ENCODE measurements at places on chromosomes 7 and 10. TPM values are rescaled to one million over a fixed set of nuclear protein-coding genes. Genes with fewer than 3 reads are reported as not detected.

GRCh38 chr10:68696018-68696417, 25.0 kb upstream of the CCAR1 start:
- no peak overlapping the region for H3K4me3 ChIP-seq
- peaks cover 8% of the 10 kb centered on the region for H3K36me3 ChIP-seq
- no peaks in the 10 kb centered on the region for H3K27me3 ChIP-seq
- no peak for DNase-seq
- H3K4me1 ChIP-seq, result no peaks in the 10 kb centered on the region

DNA sequence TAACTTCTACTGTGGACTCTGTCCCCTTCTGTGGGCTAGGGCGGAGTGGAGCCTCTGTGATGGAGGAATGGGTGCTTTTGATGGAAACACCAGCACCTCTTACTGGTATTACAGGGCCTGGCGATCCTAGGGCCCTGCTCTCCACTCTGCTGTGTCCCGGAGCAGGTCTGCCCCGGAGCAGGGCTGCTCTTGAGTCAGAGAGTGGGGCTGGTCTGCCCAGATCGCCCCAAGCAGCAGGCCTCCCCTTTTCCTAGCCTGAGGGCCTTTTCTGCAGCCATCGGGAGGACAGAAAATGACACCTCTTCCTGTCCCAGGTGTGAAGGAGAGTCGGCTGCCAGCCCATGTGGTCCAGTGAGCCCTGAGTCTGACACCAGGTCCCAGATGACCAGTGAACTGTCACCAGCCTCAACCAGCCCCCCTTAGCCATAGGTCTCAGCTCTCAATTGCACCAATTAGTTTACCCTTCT, 1.4 kb downstream of the ZNF282 start:
- peak overlapping the region; percentile 61 for H3K4me3 ChIP-seq
- H3K27ac ChIP-seq, result peak overlapping the region; percentile 88
- H3K27me3 ChIP-seq, result no peaks in the 10 kb centered on the region
- DNase-seq, result no peak
- peaks cover 36% of the 10 kb centered on the region for H3K36me3 ChIP-seq

DNA sequence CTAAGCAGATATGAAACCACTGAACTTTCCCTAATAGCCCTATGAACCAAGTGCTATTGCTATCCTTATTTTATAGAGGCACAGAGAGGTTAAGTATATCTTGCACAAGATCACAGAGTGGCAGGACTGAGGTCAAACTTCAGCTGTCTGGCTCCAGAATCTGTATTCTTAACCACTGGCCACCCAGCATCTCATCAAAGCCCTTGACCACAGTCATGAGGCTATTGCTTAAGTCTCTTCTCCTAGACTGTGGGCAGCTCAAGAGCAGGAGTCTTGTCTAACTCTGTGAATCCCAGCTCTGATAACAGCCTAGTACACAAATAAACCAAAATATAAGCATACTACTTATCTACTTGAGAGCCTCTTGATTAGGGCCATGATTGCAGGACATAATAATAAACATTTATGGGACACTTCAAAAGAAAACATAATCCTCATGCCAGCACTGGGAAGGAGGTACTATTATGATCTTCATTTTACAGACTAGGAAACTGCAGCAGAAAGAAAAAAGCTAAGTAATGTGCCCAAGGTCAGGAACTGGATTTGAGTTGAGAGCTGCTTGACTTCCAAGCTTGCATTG, 22.4 kb upstream of the SMC3 start:
- H3K4me3 ChIP-seq, result no peak overlapping the region
- no peaks in the 10 kb centered on the region for H3K4me1 ChIP-seq
- no peak for DNase-seq
- peaks cover 10% of the 10 kb centered on the region for H3K27me3 ChIP-seq
- H3K27ac ChIP-seq, result no peak overlapping the region

DNA sequence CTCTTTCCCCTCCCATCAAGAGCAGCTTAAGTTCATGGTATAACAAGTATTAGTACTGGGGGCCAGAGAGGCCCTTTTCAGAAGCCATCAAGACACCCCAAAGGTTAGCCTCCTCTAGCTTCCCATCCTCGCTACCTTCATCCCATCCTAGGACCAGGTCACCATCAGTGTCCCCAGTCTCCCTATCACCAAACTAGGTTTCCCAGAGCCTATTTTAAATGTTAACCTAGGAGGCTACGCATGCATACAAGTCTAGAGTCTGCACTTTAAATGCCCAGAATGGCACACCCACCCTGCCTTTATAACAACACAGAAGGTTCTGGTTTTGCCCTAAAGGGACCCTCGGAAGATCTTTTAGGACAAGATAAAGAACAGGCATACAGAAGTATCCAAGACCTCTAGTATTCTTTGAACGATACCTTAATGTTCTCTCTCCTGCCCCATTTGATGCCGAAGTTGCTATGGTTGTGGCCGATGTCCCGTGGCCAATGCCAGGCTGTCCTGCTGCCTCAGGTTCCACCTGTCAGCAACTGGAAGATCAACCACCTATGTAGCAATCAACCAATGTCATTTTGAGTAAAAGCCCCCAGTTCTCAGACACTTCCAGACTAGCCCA, 2.2 kb downstream of the GPRIN2 start:
- peaks cover 19% of the 10 kb centered on the region for H3K4me1 ChIP-seq
- no peak overlapping the region for H3K4me3 ChIP-seq
- DNase-seq, result peak; percentile 36
- no peaks in the 10 kb centered on the region for H3K36me3 ChIP-seq
- H3K27ac ChIP-seq, result no peak overlapping the region

DNA sequence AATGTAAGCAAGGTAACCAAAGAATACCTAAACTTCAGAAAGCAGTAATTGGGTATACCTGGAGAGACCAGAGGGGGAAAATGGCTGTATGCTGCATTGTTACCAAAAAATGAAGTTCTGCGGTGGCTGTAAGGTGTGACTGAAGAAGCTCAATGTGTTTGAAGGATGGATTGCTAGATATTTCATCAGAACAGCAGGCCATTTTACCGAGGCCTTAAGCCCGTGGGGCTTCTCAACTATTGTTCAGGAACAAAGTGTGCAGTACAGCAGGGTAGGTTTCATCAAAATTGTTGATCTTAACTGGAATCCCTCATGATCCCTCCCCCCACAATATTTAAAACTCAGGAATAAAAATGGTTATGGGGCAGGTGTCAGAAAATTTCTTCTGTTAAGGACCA, 204.0 kb upstream of the GHITM start:
- no peak for DNase-seq
- peaks cover 2% of the 10 kb centered on the region for H3K27me3 ChIP-seq
- H3K27ac ChIP-seq, result no peak overlapping the region
- H3K36me3 ChIP-seq, result no peaks in the 10 kb centered on the region
- no peaks in the 10 kb centered on the region for H3K4me1 ChIP-seq

DNA sequence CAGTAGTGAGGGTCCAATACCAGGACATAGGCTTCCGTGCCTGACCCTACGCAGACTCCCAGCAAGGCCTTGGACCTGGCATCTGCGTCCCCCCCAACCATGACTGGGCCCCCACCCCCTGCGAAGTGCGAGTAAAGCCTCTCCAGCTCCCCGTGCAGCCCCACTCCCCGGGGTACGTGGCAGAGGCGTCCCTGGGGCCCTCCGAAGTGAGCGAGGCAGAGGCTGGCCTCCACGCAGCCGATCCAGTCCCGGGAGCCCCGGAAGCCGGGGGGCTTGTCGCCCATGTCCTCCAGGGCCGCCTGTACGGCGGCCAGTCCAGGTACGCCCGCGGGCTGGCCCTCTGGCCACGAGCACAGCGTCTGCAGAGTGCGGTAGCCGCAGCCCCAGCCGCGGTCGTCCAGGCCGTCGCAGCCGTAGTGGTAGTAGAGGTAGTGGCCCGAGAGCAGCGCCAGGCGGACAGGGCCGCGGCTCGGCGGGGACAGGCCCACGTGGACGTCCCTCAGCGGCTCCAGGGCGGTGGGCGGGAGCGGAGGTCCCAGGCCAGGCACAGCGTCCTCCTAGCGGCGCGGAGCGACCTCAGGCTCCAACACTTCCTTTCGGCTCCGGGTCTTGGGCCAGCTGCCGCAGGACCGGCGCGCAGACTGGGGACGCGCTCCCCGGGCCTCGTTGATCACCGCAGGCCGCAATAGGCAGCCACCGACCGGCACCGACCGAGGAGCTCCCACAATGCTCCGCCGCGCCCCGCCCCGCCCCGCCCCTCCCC, at the start of gene UFSP1:
Gene UFSP1, minus strand, starts transcription at position 728 of the 763 bp plus-strand sequence. Its CDS starts 444 bp downstream, at position 284.
- H3K27ac ChIP-seq, result peak within 1 kb of the TSS; percentile 89
- peaks cover 44% of the 10 kb centered on the region for H3K36me3 ChIP-seq
- peaks cover 42% of the 10 kb centered on the region for H3K4me1 ChIP-seq
- DNase-seq, result peak; percentile 78

- no peak for DNase-seq
- peak overlapping the region; percentile 48 for H3K4me3 ChIP-seq
- H3K27ac ChIP-seq, result no peak overlapping the region
- H3K36me3 ChIP-seq, result no peaks in the 10 kb centered on the region
- peaks cover 21% of the 10 kb centered on the region for H3K4me1 ChIP-seq
These were observed 1.0 kb downstream of the CRTAC1 start for GRCh38 chr10:98029149-98030092.

DNA sequence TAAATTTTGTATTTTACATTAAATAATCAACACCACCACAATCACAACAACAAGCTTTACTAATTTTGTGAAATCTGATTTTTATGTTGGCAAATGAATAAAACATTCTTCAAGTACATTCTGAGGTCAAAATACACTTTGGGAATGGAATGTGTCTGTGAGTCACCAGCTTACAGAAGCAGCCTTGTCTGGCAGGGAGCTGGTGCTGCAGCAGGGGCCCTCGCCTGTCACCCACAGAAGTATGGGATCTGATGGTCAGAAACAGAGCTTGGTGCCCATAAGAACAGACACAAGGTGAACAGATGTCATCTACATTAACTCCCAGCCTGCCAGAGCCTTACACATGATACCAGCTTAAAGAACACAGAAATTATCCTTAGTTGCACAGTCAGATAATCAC, 496.9 kb downstream of the CCSER2 start:
- no peak overlapping the region for H3K27ac ChIP-seq
- no peak overlapping the region for H3K4me3 ChIP-seq
- H3K36me3 ChIP-seq, result no peaks in the 10 kb centered on the region
- no peak for DNase-seq
- no peaks in the 10 kb centered on the region for H3K27me3 ChIP-seq

GRCh38 chr7:82131215-82131614, 312.4 kb downstream of the CACNA2D1 start:
- H3K4me1 ChIP-seq, result no peaks in the 10 kb centered on the region
- H3K4me3 ChIP-seq, result no peak overlapping the region

- H3K36me3 ChIP-seq, result peaks cover 19% of the 10 kb centered on the region
These were observed 9.7 kb downstream of the EIF4H start for GRCh38 chr7:74183653-74184450.

GRCh38 chr10:122126763-122127659, 138.0 kb downstream of the TACC2 start:
- DNase-seq, result no peak
- peaks cover 35% of the 10 kb centered on the region for H3K4me1 ChIP-seq
- no peaks in the 10 kb centered on the region for H3K36me3 ChIP-seq
- H3K27me3 ChIP-seq, result no peaks in the 10 kb centered on the region

DNA sequence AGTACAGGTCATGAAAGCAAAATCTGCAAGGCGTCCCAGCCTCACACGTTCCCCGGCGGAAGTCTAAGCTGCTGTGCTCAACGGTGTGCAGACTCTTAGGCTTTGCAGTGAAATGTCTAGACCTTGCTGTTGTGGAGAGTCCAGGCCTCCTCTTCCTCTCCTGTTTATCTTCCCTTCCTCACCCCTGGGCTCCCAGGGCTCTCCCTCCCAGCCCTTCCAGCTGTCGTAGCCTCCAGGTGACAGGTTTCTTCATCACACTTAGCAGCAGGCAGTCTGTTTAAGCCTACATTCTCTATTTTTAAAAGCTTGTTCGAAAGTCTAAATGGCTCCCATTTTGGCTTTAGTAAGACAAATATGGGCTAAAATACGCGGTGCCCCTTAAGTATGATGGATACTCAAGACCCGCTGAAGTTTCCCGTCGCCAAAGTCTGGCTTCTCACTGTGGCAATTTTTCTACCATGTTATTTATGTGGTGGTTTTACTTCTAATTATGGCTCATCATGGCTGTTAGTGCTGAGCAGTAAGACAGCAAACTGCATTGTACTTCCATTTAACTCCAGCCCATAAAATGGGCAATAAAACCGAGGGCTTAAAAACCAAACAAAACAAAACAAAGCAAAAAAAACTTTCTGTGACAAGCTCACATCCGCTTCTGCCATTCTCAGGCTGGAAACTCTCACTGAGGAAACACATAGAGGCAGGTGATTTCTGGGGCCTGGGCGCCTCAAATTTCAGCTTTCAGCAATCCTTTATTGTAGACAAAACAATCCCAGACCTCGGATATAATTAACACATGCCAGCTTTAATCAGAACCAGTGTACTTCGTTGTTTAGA, 243.2 kb downstream of the SNX10 start:
- H3K27me3 ChIP-seq, result peaks cover 39% of the 10 kb centered on the region
- H3K27ac ChIP-seq, result no peak overlapping the region
- H3K4me1 ChIP-seq, result no peaks in the 10 kb centered on the region
- DNase-seq, result no peak
- H3K4me3 ChIP-seq, result no peak overlapping the region

DNA sequence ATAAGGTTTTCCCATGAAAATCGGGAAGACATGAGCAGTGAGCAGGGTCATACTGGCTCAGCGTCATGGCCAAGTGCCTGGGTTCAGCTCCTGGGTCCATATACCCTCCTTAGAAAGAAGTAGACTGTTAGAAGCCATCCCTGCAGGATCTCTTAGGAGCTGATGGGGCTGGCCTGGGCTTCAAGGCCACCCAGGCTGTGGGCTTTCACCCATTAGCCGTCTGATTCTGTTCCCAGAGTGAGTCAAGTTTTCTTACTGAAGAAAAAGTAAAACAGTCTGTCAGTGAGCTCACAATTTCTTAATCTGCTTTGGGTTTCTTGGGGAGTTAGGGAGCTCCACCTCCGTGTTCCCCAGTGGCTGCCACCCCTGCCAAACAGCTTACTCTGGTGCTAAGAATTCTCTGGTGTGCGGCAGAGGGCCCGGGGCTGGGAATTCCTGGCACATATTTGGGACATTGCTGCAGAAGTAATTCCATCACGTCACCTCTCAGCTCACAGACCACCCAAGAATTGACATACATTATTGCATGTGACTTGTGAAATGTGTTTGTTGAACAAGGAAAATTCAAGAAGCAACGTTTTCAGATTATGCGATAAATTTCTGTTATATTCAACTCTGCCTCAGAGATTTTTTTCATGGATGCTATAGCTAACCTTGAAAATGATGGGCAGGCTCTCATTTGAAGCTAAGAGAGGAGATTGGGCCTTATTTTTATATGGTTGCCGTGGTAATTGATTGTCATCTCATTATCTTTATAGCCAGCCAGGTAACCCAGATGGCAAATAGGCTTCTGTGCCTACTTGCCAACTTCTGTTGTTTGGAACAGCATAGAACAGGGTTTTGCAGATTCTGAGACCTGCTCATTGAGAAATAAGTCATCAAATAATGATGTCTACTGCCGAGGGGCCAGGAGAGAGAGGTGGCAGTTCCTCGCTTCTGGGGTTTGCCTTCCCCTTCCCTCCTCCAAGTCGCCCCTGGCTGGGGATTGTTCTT, 166.4 kb downstream of the CHN2 start:
- no peak overlapping the region for H3K4me3 ChIP-seq
- H3K27me3 ChIP-seq, result no peaks in the 10 kb centered on the region
- no peaks in the 10 kb centered on the region for H3K36me3 ChIP-seq
- H3K4me1 ChIP-seq, result no peaks in the 10 kb centered on the region
- H3K27ac ChIP-seq, result no peak overlapping the region
- no peak for DNase-seq

GRCh38 chr7:116512520-116513188, 12.2 kb upstream of the CAV1 start:
- no peaks in the 10 kb centered on the region for H3K36me3 ChIP-seq
- H3K4me3 ChIP-seq, result peak overlapping the region; percentile 34
- H3K4me1 ChIP-seq, result peaks cover 19% of the 10 kb centered on the region

LEP gene
- total RNA-seq, result 2.0 TPM

ADAP1 gene
- 4.1 TPM for total RNA-seq

NMT2 gene
- 14.7 TPM for total RNA-seq

ZNF727 gene
- total RNA-seq, result 0.76 TPM

MCM10 gene
- total RNA-seq, result 1.7 TPM

FXYD4 gene
- not detected for total RNA-seq

ASIC3 gene
- 2.6 TPM for total RNA-seq

TCAF2 gene
- total RNA-seq, result 9.0 TPM

PIK3CG gene
- 1.3 TPM for total RNA-seq

Data from suprapubic skin (tissue), 4 donors.